ENCODE measurements at places on chromosomes 16 and 17.

- no peak for DNase-seq
These were observed 2.4 kb downstream of the KCNJ12 start for GRCh38 chr17:21378553-21378952.

DNA sequence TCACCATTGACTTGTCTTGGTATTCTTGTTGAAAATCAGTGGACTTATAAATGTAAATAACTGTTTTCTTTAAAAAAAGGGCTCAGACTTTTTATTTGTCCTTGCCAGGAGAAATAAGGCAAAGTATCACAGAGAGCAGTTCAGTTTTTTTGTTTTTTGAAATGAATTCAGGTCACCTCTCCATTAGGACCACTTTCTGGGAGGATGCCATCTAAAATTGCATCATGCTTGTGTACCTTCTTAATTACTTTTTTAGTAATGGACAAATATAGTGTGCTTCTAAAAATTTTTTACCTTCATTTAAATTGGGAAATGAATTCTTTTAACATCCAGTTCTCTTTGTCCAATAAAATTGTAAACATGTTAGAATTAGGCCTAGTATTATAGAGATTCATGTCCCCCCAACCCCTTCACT is 210.0 kb downstream of the BCAS3 start:
- DNase-seq: peak; percentile 6

DNA sequence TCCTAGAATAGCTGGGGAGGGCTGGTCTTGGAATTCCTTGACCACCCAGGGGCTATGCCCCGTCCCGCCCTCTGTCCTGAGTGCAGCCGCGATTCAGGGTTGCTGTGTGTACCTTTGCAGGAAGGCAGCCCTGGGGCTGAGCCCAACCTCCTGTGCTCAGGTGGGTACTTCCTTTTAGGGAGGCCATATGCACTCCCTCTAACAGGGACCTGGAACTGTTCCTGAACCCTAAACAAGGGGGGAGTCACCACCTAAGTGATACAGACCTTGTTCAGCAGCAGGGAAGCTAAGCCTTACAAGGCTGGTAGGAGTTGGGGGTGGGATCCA is 24.6 kb downstream of the LLGL2 start:
- no peak for DNase-seq

DNA sequence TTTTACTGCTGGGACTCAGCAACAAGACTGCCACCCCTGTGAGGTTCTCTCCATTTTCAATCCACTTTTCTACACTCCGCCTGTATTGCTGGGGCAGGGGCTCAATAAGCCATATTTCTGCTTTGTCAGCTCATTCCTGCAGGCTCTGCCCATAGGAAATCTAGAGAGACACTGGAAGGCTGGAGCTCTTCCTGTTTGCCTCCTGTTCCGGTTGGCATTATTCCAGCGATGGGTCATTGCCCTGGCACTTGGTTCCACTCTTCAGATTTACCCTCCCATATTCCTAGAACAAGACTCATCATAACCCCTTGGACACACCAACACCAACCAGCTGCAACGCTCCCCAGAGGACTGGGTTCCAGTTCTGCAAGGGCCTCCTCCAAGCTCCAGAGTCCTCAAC is 210.4 kb downstream of the CA10 start:
- DNase-seq: peak; percentile 50

- DNase-seq: no peak
These were observed 89.9 kb upstream of the CIBAR2 start for GRCh38 chr16:85202051-85202601.

GRCh38 chr17:6505425-6506142 is 50.8 kb downstream of the PITPNM3 start:
- no peak for DNase-seq

DNA sequence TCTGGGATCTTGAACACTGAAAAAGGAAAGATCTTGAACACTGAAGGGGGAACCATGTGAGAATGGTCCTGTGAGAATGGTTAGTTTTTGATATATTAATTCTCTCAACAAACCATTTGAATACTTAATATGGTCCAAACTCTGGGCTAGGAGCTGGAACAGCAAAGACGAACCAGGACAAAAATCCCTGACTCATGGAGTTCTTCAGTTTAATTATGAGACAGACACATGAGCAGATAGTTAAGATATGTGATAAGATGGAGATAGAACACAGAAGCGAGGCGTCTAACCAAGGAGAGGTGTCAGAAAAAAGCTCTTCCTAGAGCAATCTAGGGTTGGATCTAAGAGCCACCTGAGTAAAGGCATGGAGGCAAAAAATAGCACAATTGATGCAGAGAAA is 1.6 kb downstream of the CKLF start:
- no peak for DNase-seq

DNA sequence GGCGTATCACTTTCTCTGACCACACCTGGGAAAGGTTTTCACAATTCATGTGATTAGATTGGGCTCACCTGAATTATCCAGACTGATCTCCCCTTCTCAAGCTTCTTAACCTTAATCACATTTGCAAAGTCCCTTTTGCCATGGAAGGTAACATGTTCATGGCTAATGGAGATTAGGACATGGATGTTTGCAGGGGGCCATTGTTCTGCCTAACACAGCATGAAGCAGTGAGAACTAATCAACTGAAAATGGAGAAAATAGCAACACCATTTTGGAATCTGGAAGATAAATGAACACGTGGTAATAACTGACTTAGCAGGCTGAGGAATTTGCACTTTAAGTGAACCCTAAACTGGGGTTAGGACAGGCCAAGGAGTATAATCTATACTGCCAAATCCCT is 25.0 kb upstream of the SBK1 start:
- DNase-seq: no peak

GRCh38 chr17:3795390-3796102 is 5.4 kb downstream of the ITGAE start:
- DNase-seq: no peak

Measured in RKO (cell line).